ENCODE measurements at places on chromosomes 7 and 10.

GRCh38 chr10:48456808-48457761, 147.8 kb downstream of the ARHGAP22 start:
- DNase-seq = no peak

DNA sequence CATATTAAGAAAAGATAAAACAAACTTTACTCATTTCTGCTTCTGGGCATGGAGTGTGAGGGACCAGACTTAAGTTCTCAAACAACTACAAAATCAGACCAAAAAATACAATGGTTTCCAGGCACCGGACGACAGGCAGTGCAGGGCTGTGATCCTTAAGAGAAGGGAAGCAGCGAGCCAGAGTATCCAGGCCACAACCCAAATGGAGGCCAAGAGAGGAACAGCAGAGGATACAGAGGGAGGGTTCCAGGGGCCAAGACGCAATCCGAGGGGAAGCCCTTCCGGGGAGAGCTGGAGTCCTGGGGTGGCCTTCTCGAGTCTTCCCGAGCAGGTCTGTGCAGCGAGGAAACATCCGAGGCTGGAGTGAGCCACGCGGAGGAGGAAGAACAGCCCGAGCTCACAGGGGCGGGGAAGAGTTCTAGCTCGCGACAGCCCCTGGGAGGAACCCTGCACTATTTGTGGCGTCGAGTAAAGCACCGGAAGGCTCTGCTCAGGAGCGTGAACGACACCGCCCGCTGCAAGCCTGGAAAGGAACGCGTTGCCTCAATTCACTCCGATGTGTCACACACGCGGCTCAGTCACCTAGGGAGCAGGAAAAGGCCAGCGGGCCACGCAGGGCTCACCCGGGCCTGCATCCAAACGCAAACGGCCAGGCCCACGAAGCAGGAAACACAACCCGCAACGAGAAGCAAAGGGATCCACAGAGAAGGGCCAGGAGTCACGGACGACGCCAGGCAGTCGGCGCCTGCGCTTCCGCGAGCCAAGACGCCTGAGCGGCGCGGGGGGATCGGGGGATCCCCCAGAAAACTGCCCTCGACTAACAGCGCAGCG, 933 bp upstream of the RNF32 start:
- no peak for DNase-seq

DNA sequence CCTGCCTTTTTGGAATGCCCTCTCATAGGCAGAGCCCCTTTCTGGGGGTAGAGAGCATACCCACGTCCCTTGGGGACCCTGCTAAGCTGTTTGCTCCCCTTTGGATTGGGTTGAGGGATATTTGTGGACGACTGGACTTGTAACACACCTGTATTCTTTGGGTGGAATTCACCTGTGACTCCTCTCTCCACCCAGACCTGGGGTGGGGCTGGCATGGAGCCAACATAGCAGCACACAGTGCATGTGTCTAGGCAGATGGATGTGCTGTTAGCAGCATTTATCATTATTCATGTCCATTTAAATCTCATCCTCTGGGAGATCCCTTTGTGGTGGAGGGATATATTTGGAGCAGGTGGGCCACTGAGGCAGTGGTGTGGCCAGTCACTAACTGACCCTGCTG, 51.0 kb downstream of the CDH23 start:
- no peak for DNase-seq

- no peak for DNase-seq
Observed at GRCh38 chr10:59234816-59235429, 58.5 kb downstream of the PHYHIPL start.

- DNase-seq = no peak
Observed at GRCh38 chr7:25503306-25503705, 275.0 kb upstream of the NPVF start.

GRCh38 chr7:55381696-55382095, 16.6 kb downstream of the LANCL2 start:
- DNase-seq = no peak

- DNase-seq = no peak
Observed at GRCh38 chr7:105920766-105921165, 42.3 kb upstream of the CDHR3 start.

Measured in activated CD4-positive, alpha-beta T cell treated with anti-CD3 and anti-CD28 coated beads, Interleukin-2, amount 50 U/mL, for 48 hours (primary cell).